ENCODE measurements at places on chromosomes 2 and 18.
A peak's percentile ranks its signal among the peaks of the same experiment; 100 is the strongest.

GRCh38 chr2:152453129-152453911 is 118.3 kb downstream of the FMNL2 start:
- no peak for DNase-seq

DNA sequence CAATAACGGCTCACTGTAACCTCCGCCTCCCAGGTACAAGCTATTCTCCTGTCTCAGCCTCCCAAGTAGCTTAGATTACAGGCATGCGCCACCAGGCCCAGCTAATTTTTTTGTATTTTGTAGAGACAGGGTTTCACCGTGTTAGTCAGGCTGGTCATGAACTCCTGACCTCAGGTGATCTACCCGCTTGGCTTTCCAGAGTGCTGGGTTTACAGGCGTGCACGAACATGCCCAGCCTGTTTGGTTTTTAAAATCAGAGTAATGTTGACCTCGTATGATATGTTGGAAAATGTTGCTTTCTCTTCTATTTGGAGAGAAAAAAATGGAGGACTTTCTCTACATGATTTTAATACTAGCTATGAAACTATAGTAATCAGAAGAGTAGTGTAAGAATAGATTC is 386.2 kb downstream of the PTH2R start:
- no peak for DNase-seq

DNA sequence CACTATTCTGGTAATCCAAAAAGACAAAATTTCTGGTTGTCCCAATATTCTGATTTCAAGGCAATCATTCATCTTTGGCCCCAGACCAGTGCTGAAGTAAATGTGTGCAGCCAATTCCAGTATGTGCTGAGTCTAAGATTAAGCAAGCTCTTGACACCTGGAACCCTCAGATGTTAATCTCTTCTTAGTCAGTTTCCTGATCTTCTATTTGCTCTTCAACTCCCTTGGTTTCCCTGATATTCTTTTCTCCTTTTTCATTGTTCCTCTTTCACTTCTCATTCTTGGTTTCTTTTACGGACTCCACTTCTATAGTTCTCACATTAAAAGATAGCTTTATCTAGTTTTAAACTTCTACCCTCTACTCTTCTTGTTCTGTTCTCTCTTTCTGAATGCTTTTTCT is 445.7 kb upstream of the FANCL start:
- no peak for DNase-seq

- DNase-seq, result no peak
Measured at GRCh38 chr2:121094101-121094500, 190.9 kb downstream of the TFCP2L1 start.

GRCh38 chr2:2325516-2325915 is 5.6 kb downstream of the MYT1L start:
- no peak for DNase-seq

DNA sequence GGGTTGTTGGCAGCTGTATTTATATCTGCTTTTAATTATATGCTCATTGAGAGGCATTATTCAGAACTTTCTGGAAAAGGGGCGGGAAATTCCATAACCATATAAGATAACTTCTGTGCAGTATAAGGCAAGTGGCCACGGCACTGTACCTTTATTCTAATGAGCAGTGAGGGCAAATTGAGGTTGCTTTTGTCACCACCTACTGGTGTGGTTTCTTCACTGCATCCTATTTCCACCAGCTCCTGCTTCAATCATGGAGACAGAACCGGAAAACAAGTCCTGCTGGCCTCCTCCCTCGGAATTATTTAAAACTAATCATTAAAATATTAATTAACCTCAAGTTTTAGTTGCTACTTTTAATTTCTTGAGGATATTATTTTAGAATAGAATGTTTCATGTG is 759.4 kb downstream of the CBLN2 start:
- DNase-seq, result no peak

GRCh38 chr2:4381773-4382172 is 678.4 kb downstream of the DCDC2C start:
- DNase-seq, result no peak

DNA sequence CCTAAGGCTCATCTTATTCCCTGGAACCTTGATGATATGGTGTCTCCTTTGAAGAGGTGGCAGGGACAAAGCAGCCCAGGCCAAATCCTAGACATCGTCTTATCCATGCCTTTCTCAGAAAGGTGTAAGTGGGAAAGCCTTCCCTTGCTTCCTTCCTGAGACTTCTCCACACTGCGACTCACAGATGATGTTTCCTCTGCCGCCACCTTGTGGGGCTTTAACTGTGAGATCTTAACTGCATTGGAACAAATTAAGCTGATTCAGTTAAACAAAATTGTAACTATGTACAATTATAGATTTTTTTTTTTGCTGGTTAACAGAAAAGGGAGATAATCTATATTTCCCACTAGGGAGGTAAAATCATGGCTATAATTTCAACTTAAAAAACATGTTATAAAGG is 10.0 kb upstream of the GCA start:
- peak; percentile 24 for DNase-seq

GRCh38 chr2:204897561-204897960 is 352.3 kb downstream of the PARD3B start:
- no peak for DNase-seq

- DNase-seq, result no peak
Measured at GRCh38 chr2:188443207-188443606, 151.5 kb downstream of the GULP1 start.

DNA sequence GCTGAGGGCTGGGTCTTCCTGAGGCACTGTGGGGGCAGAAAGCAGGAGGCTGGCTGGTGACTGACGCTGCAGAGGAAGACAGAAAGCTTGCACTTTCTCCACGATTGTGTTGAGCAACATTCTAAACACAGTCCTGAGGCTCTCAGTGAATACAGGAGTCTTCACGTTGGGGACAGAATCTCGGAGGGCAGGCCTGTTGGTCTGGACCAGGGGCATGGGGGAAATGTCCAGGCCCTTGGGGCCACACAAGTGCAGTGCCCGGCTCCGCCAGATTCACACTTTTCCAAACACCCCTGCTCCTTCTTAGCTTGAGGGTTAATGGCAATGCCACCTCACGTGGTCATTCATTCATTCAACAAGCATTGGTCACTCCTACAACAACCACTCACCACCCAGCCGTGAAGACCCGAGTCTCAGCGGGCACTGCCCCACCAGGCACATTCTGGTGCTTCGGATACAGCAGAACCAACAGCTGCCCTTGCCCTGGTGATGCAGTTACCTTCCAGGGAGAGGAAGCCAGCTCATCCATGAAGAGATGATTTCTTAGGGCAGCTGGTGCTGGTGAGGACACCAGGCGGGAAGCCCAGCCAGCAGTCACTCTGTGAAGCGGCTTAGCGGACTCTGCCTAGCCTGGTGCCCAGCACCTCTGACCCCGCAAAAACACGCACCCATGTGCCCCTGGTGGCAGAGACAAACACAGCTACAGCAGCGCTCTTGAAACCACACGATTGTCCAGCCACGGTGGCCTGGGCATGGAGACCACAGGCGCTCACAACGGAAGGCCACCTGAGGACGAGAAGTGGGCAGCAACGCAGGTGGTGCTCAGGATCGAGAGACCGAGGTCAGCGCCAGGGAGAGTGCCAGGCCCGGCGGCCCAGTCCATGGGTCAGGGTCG is 10.9 kb upstream of the GPC1 start:
- DNase-seq, result no peak

- DNase-seq, result peak; percentile 70
Measured at GRCh38 chr2:36650031-36650829, 46.3 kb upstream of the VIT start.

GRCh38 chr2:128372621-128373341 is 54.1 kb upstream of the HS6ST1 start:
- peak; percentile 39 for DNase-seq

DNA sequence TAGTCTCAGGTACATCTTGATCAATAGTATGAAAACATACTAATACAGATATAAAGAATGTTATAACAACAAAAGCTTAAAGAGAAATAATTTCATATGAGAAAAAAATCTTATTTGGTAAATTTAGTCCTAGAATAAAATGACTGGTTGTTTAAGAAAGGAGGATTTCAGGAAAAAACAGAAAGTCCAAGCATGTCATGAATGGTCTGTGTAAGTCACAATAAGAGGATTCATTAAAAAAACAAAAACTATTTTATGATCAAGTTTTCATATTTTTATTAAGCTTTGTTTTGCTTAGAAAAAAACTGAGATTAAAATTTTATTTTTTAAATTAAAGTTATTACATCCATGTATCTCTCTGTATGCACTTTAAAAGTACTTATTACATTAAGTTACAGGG is 353.9 kb upstream of the SPHKAP start:
- DNase-seq, result no peak

- peak; percentile 77 for DNase-seq
Measured at GRCh38 chr2:197710424-197711042, 5.4 kb downstream of the MARS2 start.

DNA sequence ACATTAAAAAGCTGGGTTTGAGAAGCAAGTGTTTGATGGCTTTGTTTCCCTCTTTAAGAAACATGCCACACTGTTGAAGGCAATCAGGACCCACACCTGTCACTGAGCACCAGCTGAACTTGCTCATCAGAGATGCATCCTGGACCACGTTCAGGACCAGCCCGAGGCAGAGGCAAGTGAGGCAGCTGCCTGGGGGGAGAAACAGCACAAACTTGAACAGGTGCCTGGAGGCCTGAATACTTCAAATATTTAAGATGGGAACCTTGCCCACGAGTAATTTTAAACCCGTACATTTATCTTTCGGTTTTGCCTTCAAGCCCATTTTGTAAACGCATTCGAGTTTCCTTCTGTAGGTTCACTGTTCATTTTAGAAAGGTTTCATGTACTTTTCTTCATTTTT is 421.3 kb downstream of the NYAP2 start:
- DNase-seq, result no peak

GRCh38 chr18:38951633-38952032 is 1386.0 kb upstream of the CELF4 start:
- DNase-seq, result no peak

- DNase-seq, result no peak
Measured at GRCh38 chr2:157830696-157831570, 45.2 kb downstream of the ACVR1 start.

GRCh38 chr2:32712870-32713269 is 85.0 kb downstream of the TTC27 start:
- no peak for DNase-seq

- DNase-seq, result peak; percentile 33
Measured at GRCh38 chr2:168583710-168584521, 127.8 kb downstream of the CERS6 start.

DNA sequence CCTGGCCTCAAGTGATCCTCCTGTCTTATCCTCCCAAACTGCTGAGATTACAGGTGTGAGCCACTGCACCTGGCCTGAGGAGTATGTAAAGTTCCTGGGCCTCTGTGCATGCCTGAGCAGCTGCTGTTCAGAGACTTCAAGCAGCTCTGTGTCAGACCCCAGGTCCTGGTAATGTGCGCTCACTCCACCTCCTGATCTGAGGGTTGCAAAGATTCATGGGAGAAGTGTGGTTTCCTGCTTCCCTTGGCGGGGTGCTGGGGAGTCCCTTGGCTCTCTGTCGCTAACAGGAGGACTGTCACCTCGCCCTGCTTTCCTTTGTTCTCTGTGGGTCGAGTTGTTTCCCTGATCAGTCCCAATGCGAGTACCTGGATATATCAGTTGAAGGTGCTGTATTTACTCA is 8.6 kb upstream of the IL36A start:
- peak; percentile 43 for DNase-seq

- no peak for DNase-seq
Measured at GRCh38 chr18:49933530-49934128, 120.3 kb upstream of the ACAA2 start.

DNA sequence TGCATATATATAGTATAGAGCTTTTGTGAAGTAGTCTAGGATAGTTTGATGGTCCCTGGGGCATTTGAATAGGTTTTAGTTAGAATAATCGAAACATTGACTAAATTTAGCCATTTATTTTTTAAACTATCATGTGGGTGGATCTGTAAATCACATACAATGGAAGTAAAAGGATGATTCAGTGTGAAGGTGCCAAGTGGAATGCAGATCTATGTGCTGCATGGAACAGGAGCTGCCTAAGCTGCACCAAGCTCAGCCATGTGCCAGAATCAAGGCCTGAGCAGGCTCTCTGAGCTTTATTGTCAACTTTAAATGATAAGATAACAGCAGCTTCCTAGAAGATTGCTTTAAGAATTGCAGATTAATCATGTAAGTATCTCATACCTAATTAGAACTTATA is 1996.2 kb upstream of the PIK3C3 start:
- DNase-seq, result no peak

GRCh38 chr2:141182246-141182645 is 948.6 kb downstream of the LRP1B start:
- no peak for DNase-seq

DNA sequence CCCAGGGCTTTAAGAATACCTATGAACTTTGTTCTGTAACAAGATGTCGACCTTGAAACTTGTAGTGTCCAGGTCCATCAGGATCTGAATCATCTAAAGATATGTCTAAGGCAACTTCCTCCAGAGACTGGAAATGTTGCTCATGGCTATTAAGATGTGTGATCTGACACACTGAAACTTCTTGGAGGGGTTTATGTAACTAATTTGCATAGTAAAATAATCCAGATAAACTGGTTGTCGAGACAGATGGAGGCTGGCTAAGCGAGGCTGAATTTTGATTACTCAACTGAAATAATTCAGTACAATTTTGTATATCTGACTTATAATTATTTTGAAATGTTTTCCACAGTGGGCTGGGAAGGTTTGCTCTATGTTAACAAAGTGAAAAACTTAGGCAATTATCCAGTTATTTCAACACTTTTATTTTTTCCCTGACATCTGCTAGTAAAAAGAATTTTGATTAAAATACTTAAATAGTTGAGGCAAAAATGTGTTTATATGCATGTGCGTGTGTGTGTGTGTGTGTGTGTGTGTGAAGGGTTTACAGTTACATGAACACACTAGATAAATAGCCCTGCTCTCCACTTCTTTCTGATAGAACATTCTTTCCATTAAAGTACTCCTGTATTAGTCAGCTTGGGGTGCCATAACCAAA is 11.4 kb upstream of the MAP3K20 start:
- DNase-seq, result no peak

- DNase-seq, result no peak
Measured at GRCh38 chr2:36797324-36798070, 101.0 kb downstream of the VIT start.
